ENCODE measurements at places on chromosomes 2 and 18.

GRCh38 chr18:1498216-1498615 lies 593.5 kb downstream of the ADCYAP1 start:
- no peak for DNase-seq

GRCh38 chr18:27964811-27965210 lies 212.1 kb downstream of the CDH2 start:
- no peak for DNase-seq

DNA sequence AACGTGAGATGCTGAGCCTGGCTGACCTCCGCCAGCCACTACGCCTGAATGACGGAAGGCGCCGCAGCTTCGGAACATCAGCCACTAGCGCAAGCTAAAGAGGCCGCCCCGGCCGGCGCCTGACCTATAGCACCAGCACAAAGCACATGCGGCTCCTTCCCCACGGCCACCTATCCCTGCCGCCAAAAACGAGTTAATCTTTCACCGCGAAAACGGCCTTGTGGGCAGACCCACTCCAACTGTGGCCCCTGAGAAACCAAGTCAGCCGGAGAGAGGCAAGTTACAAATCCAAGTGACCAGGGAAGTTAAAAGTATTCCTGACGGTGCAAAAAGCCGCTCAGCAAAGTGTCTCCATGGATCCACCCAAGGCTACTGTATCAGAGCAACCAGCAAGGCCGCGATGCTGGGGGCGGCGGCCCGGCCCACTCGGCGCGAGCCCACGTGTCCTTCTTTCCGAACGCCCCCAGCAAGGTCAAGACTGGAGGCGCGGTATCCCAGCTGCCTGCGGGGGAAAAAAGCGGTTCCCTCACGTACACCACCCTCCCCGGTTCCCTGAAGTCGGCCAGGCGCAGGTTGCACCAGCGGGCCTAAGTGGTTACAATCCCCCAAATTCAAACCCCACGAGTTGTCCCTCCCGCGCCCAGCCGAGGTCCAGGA lies 575 bp downstream of the HSPD1 start:
- no peak for DNase-seq

DNA sequence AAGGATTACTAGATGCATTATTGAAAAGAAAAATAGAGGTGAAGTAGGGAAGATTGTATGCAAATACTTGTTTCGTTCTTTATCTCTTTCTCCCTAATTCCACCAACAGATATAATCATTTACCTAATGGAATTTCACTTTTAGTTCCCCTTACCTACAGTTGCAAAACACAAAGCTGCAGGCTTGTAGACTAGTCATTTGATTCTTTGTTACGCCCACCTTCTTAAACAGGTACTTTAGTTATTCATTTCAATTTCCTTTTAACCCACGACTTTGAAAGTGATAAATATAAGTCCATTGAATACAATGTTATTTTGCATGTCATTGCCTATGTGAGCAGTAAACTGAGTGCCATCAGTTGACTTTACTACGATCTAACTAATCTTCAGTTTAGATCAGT lies 3.9 kb upstream of the HRH4 start:
- no peak for DNase-seq

DNA sequence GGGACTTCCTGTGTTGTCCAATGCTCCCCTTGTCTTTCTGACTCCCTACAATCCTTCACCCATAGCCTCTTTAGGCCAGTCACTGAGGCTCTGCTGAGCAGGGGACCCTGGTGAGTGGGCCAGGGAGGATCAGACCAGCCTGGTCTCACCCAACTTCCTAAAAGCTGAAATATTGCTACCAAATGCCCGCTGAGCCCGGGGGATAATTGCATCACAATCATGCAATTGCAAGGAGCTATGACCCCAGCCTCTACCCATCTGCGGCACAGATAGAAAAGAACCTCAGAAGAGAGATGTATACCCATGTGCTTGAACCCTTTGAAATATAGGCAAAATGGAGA lies 3.7 kb upstream of the SP100 start:
- DNase-seq = no peak

- no peak for DNase-seq
Observed at GRCh38 chr2:239634769-239635168, 233.9 kb upstream of the HDAC4 start.

- no peak for DNase-seq
Observed at GRCh38 chr2:188963741-188964140, 10.4 kb upstream of the COL3A1 start.

- DNase-seq = no peak
Observed at GRCh38 chr2:75928093-75928492, 217.4 kb upstream of the GCFC2 start.

DNA sequence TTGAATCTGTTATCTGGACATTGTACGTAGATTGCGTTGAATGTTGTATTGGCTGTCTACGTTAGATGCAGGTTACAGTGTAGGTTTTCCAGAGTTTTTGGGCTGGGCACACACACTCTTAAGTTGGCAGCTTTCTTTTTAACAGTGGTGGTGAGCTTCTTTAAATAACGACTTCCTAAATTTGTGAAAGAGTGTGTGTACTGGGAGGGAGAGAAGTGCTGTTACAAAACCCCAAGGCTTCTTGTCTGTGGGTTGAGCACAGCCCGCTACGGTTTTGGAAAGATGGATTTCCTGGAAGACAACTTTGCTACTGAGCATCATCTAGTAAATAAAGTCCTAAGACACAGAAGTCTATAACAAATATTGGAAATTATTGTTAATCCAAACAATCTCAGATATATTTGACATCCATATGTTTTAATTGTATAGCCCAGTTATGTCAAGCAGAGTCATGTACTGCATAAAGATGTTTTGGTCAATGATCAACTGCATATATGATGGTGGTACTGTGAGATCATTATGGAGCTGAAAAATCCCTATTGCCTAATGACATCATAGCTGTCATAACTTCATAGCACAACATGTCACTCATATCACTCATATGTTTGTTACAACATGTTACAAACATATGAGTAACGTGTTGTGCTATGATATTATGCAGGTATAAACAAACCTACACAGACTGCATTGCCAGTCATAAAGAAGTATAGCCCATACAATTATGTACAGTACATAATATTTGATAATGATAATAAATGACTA lies 7.9 kb upstream of the THUMPD2 start:
- DNase-seq = no peak

DNA sequence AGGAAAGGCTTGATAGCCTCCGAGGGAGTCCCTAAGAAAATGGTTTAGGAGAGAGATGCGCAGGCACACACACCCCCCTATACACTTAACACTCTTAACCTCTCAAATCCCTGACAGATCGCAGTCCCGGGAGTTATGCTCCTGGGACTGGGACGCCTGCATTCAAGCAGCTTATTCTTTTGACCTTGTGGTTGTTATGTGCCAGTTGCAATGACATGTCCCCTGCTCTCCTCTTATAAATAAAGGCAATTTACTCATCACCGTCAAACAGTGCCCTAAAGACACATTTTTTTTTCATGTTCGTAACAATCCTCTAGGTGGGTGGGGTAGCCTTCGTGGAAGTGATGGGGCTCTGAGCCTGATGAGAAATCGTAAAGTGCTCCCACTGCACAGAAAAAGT lies 162.2 kb downstream of the LRRC30 start:
- DNase-seq = no peak

- DNase-seq = no peak
Observed at GRCh38 chr2:10289352-10289751, 13.4 kb upstream of the HPCAL1 start.

- no peak for DNase-seq
Observed at GRCh38 chr2:224104668-224105386, 65.7 kb upstream of the SERPINE2 start.

DNA sequence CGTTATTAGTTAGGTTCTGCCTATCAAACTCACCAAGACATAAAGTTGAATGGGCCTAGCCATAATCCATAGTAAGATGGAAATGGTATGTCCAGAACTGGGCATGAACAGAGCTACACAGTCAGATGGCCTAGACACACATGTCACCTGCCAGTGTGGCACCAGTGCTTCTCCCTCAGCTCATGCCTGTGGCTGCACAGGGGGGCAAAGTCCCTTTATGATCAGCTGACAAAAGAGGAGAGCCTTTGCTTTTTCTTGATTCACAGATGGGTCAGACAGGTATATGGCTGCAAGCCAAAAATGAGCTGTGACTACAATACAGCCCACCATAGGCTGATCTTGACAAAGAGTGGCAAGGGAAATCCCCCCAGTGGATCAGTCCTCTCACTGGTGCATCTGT lies 28.3 kb upstream of the STARD7 start:
- DNase-seq = no peak

DNA sequence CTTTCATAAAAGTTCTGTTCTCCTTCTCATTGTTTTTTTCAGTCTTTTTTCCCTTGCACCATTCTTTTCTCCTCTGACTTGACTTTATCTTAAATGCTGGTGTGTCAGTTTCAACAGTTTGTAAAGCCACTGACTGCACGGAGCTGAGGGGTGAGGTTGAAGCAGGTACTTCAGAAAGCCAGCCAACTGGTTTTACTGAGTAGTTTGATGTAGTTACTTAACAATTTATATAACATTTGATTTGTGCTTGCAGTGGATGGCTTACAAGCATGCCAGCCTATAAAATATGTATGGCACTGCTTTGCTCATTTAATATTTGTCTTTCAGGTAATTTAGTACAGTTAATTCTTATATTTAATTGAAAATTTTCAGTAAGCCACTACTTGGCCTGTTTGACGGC lies 55.4 kb downstream of the FAM171B start:
- no peak for DNase-seq

DNA sequence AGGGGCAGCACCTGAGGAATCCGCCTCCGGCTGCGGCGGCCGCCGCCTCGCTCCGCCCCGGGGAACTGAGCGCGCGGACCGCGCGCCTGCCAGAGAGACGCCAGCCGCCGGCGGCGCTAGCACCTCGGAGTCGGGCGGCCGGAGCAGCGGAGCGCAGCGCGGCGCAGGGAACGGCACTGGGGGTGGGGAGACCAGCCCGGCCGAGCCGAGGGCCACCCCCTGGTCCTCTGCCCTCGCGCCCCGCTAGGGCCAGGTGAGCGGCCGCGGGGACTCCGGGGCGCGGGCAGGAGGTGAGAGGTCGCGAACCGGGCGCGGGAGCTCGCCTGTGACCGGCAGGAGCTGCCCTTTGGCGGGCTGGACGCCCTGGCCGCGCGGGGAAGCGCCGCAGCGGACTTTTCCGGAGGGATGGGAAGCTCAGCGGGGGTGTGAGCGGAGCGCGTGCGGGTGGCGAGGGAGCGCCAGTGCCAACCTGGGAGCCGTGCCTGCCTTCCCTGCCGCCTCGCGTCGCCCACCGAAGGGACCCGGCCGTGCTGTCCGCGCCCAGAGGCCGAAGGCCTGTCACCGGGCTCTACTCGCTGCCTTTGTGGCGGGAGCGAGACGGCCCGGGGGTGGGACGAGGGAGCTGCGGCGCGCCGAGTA lies at the start of gene GREB1L:
Gene GREB1L (plus strand): TSS at position 92 of the 639 bp plus-strand sequence. CDS start 141,287 bp downstream, outside the sequence.
- DNase-seq = peak; percentile 48

- no peak for DNase-seq
Observed at GRCh38 chr2:69217333-69218080, 169.5 kb downstream of the GFPT1 start.

- DNase-seq = no peak
Observed at GRCh38 chr2:85958731-85959130, 69.9 kb upstream of the ST3GAL5 start.

- DNase-seq = no peak
Observed at GRCh38 chr2:46142546-46143428, 154.4 kb upstream of the EPAS1 start.

GRCh38 chr2:58645017-58645416 lies 403.9 kb upstream of the FANCL start:
- DNase-seq = no peak

GRCh38 chr2:170030040-170030439 lies 147.9 kb upstream of the MYO3B start:
- no peak for DNase-seq

Measured in GM04504 (cell line).